ENCODE measurements at places on chromosomes 2 and 18.

DNA sequence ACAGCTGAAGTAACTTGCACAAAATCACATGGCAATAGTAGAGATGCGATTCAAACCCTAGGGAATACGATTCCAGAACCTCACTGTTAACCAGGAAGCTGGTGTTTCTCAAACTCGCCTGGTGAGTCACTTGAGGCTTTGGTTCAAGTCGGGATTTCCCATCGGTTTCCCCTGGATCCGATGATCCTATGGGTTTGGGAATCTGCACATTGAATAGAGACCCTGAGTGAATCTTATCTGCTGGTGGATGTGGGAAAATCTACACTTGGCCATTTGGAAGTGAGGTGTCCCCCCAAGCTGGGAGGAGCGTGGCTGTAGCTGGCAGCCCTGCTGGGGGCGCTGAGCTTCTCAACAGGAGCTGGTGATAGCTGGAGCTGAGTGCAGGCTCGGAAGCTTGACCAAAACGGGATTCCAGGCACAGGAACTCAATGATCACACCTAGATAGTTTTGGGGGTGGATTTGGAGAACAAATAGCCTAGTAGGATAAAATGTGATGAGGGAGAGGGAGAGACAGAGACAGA is 135.4 kb downstream of the PRKCE start:
- DNase-seq: no peak

GRCh38 chr2:147843864-147844696 is 749 bp upstream of the ACVR2A start:
- peak; percentile 86 for DNase-seq

GRCh38 chr2:231655488-231655887 is 52.8 kb upstream of the PTMA start:
- DNase-seq: no peak

DNA sequence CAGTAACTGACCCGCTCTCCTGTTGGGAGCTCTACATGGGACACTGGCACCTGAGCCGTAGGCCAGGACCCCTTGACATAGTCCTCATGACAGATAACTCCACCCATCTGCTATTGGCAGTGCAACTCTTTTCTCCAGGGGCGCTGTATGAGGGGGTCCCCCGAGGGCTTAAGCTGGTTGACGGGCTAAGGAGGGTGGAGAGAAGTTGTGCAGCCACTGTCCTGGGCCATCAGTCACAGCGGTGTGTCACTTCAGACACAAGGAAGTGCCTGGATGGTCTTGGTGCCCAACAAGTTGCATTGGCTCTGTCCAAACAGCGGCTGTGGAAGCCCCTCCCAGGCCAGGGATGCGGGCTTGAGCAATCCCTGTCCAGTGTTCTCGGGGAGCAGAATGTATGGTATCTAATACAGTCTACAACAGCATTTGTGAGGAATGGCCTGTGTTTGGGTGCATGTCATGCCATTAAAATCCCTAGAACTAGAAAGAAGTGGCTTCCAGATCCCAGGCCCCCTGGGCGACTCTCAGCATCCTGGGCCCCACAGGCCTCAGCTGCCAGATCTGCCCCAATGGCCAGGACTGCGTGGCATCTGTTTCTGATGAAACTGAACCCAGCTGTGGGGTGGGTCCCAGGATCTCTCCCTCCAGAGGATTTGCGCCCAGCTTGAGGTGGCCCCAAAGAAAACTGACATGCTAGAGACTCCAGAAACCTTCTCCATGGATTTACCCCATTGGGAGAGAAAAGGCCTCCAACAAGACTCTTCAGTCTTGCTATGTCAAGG is 23.3 kb downstream of the TTC32 start:
- no peak for DNase-seq

- no peak for DNase-seq
These were observed 31.2 kb downstream of the FTCDNL1 start for GRCh38 chr2:199819746-199820145.

GRCh38 chr18:28177828-28178635 is 1.1 kb upstream of the CDH2 start:
- DNase-seq: peak; percentile 89

DNA sequence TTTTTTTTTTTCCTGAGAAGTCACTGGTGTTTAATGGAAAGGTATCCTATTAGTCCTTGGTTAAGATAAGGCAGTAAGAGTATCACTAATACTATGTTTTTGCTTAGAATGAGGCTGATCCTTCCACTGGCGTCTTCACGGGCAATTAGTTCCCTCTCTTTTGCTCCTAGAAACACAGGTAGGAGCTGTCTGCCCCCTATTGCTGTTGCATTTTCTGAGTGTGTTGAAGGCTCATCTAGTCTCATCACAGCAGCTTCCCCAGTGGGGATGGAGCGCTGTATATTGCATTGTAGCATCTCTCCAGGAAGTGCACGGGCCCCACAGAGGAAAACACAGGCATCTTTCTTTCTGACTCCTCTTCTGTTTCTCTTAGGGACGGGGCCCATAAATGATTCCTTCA is 145.0 kb downstream of the NAPG start:
- no peak for DNase-seq

DNA sequence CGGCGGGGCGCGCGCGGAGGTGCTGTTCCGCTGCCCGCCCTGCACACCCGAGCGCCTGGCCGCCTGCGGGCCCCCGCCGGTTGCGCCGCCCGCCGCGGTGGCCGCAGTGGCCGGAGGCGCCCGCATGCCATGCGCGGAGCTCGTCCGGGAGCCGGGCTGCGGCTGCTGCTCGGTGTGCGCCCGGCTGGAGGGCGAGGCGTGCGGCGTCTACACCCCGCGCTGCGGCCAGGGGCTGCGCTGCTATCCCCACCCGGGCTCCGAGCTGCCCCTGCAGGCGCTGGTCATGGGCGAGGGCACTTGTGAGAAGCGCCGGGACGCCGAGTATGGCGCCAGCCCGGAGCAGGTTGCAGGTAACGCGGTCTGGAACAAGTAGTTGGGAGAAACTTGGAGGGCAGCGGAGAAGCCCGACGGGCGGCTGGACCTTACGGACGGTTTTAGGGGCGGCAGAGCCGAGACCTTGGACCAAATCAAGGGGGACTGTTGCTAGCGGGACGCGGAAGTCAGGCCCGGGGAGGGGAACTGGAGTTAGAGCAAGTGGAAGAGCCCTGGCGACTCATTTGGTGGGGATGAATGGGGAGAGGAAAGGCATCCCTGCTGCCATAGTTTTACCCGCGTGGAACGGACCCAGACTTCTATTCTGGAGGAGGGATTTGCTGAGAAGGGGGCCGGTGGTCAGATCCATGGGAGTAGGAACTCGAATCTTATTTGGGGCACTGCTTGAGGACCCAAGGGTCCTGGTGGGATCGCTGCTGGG is 573 bp downstream of the IGFBP2 start:
- peak; percentile 26 for DNase-seq

- DNase-seq: peak; percentile 95
These were observed 303.2 kb upstream of the MC4R start for GRCh38 chr18:60675801-60676200.

DNA sequence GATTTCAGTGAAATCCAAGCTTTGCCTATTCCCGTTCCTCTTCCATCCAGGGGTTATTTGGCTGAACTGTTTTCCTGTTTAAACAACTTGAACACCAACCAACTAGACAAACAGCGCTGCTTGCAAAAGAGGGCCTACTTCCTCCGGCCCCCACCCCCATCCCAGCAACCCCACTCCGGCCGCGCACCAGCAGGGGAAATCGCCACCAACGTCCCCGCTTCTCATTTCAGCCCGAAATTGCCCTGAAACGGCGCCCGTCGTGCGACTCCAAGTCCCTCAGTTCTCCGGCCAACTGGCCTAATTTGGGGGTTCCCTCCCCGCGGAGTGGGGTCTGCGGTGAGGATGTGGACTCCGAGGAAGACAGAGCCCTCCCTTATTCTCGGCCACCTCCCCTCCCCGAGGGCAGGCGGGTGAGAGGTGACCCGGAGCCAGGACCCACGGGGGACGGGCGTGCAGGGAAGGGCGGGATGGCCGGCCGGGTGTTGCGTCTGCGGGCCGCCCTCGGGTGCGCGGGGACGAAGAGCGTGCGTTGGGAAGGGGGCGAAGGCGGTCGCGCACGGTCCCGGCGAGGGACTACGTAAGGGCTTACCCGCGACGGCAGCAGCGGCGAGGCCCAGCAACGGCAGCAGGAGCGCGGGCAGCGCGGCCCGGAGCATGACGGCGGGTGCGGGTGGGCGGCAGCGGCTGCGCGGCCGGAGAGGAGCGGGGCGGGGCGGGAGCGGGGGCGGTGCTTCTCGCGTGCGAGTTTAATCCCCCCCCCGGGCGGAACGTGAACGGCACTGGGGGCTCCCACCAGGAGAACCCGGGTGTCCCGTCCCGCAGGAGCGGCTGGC is at the start of gene CD302:
Gene CD302 (minus strand): TSS at position 666 of the 833 bp plus-strand sequence. CDS start 10 bp downstream, at position 656.
- peak; percentile 34 for DNase-seq

GRCh38 chr2:132752421-132753206 is 82.6 kb upstream of the LYPD1 start:
- DNase-seq: no peak

- DNase-seq: no peak
These were observed 137.0 kb downstream of the UBE2E3 start for GRCh38 chr2:181117206-181117925.

DNA sequence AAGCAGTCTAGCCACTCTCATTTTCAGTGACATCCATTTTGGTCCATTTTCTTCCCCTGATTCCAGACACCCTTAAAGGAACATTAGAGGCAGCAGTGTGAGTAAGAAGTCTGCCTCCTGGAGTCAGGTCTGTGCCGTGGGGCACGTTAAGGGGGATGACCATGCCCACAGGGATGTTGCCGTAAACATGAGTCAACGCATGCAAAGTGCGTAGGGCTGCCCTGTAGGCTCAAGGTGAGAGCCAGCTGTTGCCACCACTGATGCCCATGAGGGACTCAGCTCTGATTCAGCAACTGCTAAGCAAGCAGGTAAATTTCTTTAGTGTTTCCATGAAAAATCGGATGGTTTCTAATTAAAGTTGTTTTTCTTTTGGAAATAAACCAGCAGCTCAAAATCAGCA is 61.4 kb upstream of the TFCP2L1 start:
- DNase-seq: no peak

DNA sequence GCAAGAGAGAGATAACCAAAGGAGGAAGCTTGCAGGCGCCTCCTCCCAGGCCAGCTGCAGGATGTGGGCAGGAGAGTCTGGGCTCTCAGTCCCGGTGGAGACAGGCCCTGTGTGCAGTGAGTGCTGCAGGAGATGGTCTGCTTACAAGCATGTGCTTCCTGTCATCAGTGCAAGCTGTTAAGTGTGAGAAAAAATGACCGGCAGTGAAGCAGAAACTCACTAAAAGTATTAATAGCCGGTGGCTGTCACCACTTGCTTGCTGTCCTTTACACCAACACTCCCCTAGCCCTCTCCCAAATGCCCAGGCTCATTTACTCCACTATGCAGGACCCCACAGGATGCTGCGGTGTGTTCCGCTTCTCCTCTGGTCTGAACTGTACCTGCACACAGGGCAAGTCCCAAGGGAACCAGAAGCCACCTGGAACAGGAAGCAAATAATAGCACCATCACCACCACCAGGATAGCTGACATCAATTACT is 435.6 kb upstream of the HS6ST1 start:
- DNase-seq: no peak

DNA sequence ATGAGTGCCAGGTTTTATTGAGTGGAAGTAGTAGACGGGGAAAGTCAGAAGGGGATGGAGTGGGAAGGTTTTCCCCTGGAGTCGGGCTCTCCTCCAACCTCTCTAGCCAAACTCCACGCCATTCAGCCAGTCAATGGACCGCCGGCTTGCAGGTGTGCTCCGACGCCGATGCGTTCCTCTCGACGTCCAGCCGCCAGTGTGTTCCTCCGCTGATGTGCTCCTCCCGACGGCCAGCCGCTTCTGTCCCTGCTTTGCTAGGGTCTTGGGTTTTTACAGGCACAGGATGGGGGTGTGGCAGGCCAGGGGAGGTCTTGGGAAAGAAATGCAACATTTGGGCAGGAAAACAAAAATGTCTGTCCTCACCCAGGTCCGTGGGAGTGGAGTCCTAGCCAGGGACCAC is 94.3 kb upstream of the TEX51 start:
- no peak for DNase-seq

All from NCI-H1105 treated with DMSO at 0.1 percent for 48 hours (cell line).